Right cardiac atrium (tissue), 5 donors: ENCODE measurements at places on chromosomes 4 and X. TPM values are rescaled to one million over a fixed set of nuclear protein-coding genes. Genes with fewer than 3 reads are reported as not detected.

- DNase-seq = no peak
Observed at GRCh38 chr4:16457944-16458343, 231.7 kb upstream of the TAPT1 start.

DNA sequence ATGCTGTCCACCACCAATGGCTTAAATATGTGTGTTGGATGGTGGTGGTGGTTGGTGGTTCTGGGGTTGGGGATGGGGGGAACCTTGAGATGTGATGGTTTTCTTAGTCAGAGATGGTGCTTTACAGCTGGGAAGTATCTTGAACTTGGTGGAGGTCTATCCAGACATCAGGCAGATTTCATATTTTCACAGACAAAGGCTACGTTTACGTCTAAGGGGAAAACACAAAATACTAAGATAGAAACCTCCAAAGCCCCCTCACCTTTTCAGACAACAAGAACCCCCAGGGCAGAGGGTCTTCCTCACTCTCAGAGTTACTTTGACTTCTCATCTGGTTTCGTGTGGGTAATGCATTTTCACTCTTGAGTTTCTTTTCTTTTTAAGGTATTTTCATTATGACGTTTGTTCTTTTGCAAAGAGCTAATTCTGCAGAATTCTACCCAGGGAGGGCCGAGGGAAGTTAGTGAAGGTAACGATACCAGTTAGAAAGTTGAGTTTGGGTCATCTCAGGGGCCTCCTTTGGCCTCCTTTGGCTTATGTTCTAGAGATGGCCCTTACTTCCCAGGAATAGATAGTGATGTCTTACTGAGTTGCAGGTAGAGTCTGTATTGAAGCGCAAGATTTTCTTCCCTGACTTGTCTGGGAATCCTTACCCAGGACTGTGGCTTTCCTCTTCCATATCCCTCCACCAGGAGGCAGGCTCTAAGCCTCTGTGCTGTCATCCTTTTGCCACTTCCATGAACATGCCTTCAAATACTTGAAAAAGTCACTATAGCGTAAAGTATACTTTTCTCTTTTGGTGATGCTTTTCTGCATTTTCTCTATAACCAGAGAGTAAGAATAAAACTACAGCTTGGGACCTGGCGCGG lies 31.9 kb downstream of the RHOH start:
- DNase-seq = no peak

- DNase-seq = no peak
Observed at GRCh38 chr4:32991663-32992062, 2271.5 kb downstream of the PCDH7 start.

- DNase-seq = no peak
Observed at GRCh38 chrX:10754445-10754844, 134.1 kb upstream of the MID1 start.

GRCh38 chrX:140815868-140816267 lies 106.3 kb downstream of the LINC00632 start:
- no peak for DNase-seq

The MAP7D2 gene
- 0.68 TPM for total RNA-seq

The IGFBP7 gene
- 983 TPM for total RNA-seq

The PCSK1N gene
- total RNA-seq = 1.6 TPM
